ENCODE measurements at places on chromosomes 16 and 17.

- no peak for DNase-seq
Observed at GRCh38 chr16:77660311-77660710, 62.0 kb upstream of the NUDT7 start.

- DNase-seq: no peak
Observed at GRCh38 chr17:63170795-63171194, 204.8 kb downstream of the TANC2 start.

DNA sequence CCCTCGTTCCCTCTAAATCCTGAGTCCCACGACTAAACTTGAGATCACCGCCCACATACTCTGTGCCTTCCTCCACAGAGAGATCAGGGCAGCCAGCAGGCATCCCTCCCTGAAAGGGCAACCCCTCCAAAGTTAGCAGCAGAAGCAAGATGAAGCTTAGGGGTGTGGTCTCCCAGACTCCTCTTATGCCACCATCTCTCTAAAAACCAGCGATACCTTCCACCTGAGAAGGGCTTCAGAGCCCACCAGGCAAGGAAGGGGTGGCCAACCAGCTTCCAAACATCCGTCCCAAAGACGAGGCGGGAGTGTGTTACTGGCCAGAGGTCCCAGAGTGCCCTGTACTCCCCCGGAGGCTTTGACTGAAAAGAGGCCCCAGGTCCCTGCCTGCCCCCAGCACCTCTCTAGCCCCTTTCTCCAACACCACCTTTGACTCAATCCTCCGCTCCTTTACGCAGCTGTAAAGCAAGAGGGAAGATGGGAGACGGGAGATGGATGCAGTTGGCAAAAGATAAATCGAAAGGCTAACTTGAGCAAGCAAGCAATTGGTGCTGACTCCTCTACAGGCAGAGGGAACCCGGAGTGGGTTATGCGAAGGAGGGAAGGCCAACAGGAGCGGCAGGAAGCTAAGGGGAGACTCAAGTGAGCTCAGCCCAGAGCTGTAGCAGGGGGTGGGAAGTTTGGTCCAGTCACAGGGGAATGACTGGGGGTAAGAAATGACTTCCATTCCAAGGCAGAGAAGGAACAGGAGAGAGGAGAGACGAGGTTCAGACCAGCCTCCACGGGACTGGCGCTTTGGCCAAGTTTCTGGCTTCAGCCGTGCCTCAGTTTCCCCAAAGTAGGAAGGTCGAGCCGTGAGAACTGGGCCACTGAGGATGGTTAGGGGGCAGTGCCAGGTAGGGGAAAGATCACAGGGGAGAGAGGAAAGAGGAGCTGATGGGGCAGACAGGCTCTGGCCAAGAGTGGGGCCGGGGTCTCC lies 1.0 kb downstream of the ST3GAL2 start:
- no peak for DNase-seq

DNA sequence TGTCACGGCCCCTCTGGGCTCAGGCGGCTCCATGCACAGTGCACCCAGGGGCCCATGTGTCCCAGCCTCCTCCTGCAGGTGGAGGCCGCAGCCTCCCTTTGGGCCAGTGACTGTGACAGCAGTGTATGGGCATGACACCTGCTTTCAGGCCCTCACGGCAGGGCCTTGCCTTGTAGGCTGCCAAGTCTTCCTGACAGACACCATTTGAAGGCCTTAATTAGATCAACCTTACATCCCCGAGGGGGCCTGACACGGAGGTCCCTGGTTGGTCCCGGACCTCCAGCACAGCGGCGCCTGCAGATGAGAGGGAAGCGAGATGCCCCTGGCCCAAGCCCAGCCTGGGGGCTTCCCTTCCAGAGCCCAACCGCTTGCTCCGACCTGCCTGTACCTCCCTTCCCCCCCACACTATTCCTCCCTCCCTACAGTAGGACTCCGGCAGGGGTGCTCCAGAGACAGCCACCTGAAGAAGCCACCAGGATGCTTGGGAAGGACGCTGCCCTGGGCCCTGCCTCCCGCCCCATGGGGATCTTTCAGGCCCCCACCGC lies 31.9 kb downstream of the BAIAP2 start:
- DNase-seq: no peak

DNA sequence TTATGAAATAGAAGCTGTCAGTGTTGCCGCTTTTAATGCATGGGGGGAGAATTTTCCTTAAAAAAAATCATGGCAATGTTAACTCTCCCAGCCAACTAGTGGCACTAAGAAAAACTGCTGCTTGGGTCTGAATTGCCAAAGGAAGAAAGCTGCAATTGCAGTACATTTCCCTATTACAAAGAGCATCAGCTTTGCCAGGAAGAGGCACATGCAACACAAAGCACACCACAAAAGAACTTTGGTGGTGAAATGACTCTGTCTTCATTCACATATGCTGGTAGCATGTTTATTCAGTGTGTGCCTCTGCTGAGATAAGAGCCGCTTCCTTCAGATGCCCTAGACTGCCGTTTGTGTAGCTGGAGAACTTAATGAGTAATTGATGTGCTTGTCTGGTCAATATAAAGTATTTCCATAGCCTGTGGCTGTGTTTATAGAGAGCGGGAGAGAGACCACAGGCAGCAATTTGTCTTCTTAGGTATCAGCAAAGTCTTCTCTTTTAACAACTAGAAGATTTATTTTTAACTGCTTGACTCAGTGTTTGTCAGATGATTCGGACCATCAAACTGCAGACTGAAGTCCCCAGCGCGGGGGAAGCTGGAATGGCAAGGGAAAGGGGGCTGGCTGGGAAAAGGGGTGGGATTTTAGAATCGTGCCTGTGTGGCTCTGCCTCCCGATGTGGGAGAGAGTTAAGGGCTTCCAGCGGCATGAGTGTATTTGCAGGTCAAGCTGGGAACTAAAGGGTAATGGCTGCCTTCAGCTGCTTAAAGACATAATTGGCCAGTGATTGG lies 115.1 kb downstream of the MRTFB start:
- no peak for DNase-seq

DNA sequence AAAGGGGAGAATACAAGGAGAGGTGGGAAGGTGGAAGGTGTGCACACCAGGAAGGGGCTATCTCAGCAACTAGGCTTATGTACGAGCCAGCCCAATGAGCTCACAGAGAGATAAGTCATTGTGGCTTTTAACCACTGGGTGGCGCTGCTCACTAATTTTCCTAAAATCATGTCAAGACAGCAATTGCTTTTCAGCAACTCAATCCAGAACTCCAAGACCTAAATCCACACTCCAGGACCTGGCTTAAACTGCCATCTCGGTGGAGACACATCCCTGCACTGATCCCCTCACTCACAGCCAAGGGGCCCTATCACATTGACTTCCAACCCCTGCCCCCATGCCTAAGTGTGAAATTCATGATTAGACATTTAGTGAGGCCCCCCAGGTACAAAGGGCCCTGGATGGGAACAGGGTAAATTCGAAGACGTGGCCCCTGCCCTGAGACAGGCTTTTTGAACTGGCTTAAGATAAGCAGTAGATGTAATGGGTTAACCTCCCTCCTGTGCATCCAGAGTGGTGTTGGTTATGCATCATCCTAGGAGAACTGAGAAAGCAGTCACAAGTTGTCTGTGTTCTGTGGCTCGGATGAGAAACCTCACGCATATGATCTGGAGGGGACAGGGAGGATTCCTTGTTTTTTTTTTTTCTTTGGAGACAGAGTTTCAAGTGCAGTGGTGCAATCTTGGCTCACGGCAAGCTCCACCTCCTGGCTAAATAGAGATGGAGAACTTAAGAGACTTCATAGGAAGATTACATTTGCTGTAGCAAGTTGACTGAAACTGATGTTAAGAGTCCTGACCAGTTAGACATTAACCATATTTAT lies 11.5 kb downstream of the CCL16 start:
- DNase-seq: peak; percentile 86

DNA sequence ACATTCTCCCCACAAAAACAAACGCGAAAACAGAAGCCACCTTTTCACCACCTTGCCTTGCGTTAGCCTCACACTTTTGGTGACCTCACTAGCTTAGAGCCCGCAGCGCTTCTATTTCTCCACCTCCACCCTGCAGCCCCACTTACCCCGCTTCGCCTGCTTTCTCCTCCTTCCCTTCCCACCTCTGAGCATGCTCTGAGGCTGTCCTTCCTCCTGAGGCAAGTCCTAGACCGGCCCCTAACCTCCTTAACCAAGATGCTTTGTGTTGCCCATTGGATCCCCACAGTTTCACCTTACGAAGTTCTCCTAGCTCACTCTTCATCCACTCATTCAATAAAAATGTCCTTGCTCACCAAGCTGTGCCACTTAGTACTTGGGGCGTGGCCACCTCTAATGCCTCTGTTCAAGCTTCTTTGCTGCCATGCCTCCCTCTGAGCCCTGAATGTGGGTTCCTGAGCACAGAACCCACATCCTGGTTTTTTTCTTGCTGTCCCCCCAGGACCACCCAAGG lies 1.3 kb downstream of the GNGT2 start:
- DNase-seq: no peak

DNA sequence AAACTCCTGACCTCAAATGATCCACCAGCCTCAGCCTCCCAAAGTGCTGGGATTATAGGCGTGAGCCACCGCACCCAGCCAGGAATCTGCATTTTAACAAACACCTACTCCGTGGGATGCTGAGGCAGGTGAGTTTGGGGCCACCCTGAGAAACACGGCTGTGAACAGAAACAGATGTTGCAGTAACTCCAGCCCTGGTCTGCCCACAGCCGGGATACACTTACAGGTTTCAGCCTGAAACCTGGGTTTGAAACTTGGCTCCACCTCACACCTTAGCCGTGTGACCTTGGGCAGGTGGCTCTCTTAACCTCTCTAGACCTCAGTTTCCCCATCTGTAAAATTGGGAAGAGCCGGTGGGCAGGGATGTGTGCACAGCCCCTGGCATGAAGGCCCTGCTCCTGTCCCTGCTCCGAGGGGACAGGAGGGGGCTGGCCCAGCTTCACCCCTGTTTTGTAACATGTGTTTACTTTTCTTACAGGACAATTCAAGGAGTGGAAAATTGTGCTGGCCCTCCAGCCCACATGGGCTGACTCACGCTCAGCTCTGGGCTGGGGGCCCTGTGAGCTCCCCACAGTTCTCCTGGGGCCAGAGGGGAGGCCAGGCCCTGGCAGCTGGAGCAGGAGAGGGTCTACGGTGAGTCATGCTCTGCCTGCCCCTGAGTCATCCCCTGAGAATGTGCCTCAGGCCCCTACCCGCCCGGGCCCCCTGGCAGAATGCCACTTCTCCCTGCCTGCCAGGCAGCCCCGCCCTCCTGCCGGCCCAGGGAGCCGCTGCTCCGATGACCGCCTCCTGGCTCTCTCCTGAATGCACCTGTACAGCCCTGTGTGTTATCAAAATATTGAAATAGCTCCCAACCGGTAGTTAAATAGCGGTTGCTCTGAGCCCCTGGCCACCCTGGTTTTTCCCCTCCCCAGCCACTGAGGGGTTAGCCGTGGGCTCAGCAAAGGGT lies 7.7 kb upstream of the PPL start:
- peak; percentile 92 for DNase-seq

DNA sequence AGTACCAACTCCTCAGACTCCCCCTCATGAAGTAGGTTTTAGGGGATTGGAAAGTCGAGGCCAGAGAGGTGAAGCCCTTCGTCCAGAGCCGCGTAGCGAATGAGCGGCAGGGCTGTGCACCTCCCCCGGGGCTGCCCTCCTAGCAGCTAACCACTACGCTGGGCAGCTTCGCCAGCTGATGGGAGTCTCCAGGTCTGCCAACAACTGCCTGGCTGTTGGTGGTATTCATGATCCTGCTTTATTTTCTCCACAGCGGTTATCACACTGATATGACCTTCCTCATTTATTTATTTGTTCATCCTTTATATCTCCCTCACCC lies 773 bp upstream of the NETO2 start:
- DNase-seq: no peak

- peak; percentile 16 for DNase-seq
Observed at GRCh38 chr16:23434380-23434779, 18.6 kb downstream of the COG7 start.

DNA sequence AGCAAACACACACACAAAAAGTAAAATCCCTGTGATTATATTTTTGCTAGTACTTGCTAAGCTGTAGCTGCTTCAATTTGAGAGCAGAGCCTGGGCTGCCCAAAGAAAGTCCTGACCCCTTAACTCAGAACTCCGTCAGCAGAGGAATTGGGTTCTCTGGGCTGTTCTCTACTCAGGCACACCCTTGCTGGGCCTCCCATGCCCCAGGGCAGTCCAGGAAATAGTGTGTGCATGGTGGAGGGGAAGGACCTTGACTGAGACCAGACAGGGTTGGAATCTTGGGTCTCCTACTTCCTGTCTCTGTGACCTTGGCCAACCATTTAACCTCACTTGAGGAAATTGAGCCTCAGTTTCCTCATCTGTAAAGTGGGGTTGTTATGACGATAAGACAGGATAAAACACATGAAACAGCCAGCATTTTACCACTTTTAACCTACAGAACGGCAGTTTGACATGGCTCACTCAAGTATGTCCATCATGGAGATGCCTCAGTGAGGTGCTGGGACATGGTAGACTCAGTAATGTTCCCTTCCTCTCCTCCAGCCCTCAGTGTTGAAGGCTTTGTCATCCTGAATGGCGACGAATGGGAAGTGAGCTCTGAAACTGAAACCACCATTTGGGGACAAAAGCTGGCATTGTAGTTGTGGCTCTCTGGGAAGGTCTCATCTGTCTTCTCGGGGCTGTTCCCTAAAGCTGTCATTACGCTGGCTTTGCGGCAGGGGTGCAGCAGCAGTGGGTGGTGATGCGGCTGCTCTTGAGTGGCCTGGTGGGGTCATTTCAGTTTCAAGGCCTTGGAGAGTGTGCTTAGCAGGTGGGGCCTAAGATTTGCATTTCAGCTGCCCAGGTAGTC lies 74.9 kb downstream of the CMIP start:
- no peak for DNase-seq

DNA sequence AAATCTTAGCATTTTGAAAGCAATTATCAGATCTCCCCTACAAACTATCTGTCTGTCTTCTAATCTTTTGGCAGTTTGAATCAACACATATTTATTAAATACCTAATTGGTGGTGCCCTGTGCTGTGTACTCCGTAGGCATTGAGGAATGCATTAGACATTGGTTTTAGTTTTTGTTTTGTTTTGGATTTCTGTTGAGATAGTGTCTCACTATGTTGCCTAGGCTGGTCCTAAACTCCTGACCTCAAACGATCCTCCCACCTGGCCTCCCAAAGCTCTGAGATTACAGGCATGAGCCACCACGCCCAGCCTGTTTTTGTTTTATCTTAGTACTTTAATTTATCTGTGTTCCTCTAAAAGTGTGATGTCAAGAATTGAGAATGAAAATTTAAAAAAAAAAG lies 124.8 kb upstream of the RBL2 start:
- DNase-seq: no peak

DNA sequence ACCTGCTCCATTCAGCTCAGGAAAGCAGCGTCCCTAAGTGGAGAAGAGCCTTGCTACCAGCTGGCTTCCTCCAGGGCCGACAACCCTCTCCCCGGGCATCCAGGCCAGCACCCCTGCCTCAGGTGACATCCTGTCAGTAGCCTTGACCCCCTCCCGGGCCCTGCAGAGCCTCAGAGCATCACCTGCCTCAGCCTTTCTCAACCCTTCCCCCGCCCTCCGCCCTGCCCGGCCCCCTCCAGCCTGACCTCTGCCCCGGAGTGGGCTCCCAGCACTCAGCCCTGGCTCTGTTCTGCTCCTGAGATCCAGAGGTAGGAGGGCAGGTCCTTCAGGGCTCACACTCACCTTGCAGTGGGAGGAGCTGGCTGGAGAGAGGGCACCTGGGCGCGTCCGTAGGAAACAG lies 73.8 kb upstream of the METRNL start:
- DNase-seq: no peak
